Thymus (tissue), 14 donors: ENCODE measurements at places on chromosomes 4 and X.

GRCh38 chr4:77201857-77202256 is 44.9 kb downstream of the CCNG2 start:
- no peaks in the 10 kb centered on the region for H3K4me1 ChIP-seq
- no peak overlapping the region for H3K4me3 ChIP-seq
- no peaks in the 10 kb centered on the region for H3K27me3 ChIP-seq
- DNase-seq = no peak
- H3K27ac ChIP-seq = no peak overlapping the region

GRCh38 chrX:48703642-48704481 is 7.3 kb downstream of the SUV39H1 start:
- peaks cover 71% of the 10 kb centered on the region for H3K36me3 ChIP-seq
- DNase-seq = no peak
- H3K27me3 ChIP-seq = no peaks in the 10 kb centered on the region
- H3K4me1 ChIP-seq = no peaks in the 10 kb centered on the region
- no peak overlapping the region for H3K4me3 ChIP-seq

- no peak for DNase-seq
- H3K36me3 ChIP-seq = no peaks in the 10 kb centered on the region
- H3K27ac ChIP-seq = no peak overlapping the region
- H3K27me3 ChIP-seq = no peaks in the 10 kb centered on the region
- H3K4me1 ChIP-seq = no peaks in the 10 kb centered on the region
- no peak overlapping the region for H3K4me3 ChIP-seq
Measured at GRCh38 chr4:36747277-36748129, 466.1 kb downstream of the DTHD1 start.

- H3K27ac ChIP-seq = no peak overlapping the region
- no peak overlapping the region for H3K4me3 ChIP-seq
- H3K36me3 ChIP-seq = no peaks in the 10 kb centered on the region
- DNase-seq = no peak
- no peaks in the 10 kb centered on the region for H3K4me1 ChIP-seq
Measured at GRCh38 chr4:24806206-24806990, 11.0 kb downstream of the SOD3 start.

DNA sequence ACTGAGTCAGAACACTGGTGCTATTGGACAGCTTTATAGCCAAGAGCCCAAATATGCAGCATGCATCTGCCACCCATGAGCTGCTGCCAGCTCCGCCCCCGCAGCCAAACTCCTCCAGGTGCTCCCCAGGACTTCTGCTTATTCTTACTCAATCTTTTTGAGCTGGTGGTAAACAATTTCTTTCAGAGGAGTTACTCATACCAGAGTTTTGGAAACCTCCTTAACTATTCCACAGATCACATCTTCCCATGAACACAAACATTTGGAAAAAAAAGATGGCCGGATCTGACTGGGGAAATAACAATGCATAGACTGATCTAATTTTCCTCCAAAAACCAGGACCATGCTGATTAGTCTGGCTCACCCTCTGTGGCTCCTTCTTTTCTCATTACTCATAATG is 399.9 kb downstream of the GPM6A start:
- no peak overlapping the region for H3K4me3 ChIP-seq
- H3K27ac ChIP-seq = no peak overlapping the region
- DNase-seq = no peak
- H3K27me3 ChIP-seq = no peaks in the 10 kb centered on the region

- H3K4me3 ChIP-seq = no peak overlapping the region
- no peak for DNase-seq
- H3K27ac ChIP-seq = no peak overlapping the region
Measured at GRCh38 chr4:110799211-110799610, 176.3 kb upstream of the PITX2 start.

DNA sequence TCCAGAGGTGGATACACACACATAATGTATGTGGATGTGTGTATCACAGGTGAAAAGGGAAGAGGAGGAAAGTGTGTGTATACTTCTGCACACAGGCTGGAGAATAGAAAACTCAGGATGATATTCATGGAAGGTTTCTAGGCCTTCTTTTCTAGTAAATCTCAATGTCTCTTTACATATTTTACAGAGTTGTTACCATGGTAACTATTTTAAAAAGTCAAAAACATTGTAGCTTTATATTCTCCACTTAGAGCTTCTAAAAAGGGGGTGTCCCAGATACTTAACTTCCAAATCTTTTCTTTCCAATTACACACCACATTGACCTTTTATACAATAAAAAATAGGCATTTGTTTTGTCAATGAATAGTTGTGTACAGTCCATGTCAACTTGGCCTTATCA is 604.8 kb upstream of the LCORL start:
- no peaks in the 10 kb centered on the region for H3K36me3 ChIP-seq
- no peak overlapping the region for H3K27ac ChIP-seq
- H3K4me3 ChIP-seq = no peak overlapping the region
- no peaks in the 10 kb centered on the region for H3K4me1 ChIP-seq

DNA sequence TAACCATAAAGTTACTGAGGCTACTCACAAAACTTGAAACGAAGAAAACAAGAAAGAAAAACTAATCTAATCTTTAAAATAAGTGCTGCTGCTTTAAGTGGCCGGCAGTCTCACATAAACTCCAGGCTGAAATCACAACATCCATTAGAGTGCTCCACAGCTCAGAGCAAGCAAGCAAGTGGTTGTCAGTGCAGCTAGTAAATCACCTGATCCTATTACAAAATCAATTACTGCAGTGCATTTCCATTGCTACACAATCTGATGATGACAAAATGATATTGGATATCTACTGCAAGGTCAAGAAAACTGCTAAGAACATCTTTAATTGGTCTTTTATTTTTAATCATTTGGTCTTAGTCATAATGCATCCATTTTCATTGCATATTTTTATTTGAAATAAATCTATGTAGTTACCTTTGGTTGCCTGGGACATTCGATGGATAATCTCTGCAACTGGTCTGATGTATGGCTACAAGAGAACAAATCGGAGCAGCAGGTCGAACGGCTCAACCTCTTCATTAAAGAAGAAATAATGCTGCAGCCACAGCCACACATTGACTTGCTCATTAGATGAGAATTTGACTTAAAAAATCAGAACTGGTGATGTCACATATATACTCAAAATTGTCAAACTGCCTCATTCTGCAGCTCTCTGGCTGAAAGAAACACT is 87.7 kb downstream of the FBXW7 start:
- H3K27me3 ChIP-seq = no peaks in the 10 kb centered on the region
- no peak overlapping the region for H3K4me3 ChIP-seq
- H3K27ac ChIP-seq = no peak overlapping the region
- no peaks in the 10 kb centered on the region for H3K4me1 ChIP-seq

DNA sequence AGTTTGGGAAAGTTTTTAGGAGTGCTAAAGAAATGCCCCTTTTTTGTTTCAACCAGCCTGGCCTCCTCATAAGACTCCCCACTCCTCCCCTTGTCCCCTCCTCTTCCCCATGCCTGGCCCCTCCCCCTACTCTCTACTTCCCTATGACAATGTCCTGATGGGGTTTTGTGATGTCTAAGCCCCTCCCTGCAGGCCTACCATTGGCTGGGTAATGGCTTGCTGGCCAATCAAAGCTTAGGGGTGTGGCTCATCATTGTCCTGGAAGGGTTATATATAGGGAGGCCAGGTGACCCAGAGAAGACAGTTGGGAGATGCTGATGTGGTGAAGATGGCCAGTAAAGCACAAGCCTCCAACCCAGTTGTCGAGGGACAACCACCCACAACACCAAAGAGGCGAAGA is 48.2 kb upstream of the PASD1 start:
- no peaks in the 10 kb centered on the region for H3K27me3 ChIP-seq
- H3K4me3 ChIP-seq = no peak overlapping the region
- no peaks in the 10 kb centered on the region for H3K4me1 ChIP-seq
- no peak overlapping the region for H3K27ac ChIP-seq
- no peaks in the 10 kb centered on the region for H3K36me3 ChIP-seq
- DNase-seq = no peak

- DNase-seq = peak; percentile 2
- no peak overlapping the region for H3K4me3 ChIP-seq
- no peaks in the 10 kb centered on the region for H3K4me1 ChIP-seq
- H3K27ac ChIP-seq = no peak overlapping the region
Measured at GRCh38 chrX:95764972-95765451, 919.6 kb upstream of the DIAPH2 start.

GRCh38 chr4:575281-576141 is 584 bp downstream of the TMEM271 start:
- no peaks in the 10 kb centered on the region for H3K36me3 ChIP-seq
- peak overlapping the region; percentile 15 for H3K4me3 ChIP-seq
- peak; percentile 18 for DNase-seq
- no peaks in the 10 kb centered on the region for H3K4me1 ChIP-seq

- H3K27me3 ChIP-seq = no peaks in the 10 kb centered on the region
- no peak overlapping the region for H3K4me3 ChIP-seq
- DNase-seq = no peak
- no peaks in the 10 kb centered on the region for H3K4me1 ChIP-seq
- H3K36me3 ChIP-seq = no peaks in the 10 kb centered on the region
Measured at GRCh38 chrX:148914783-148915182, 414.4 kb downstream of the AFF2 start.

- no peak for DNase-seq
- H3K4me3 ChIP-seq = no peak overlapping the region
- H3K4me1 ChIP-seq = peaks cover 14% of the 10 kb centered on the region
Measured at GRCh38 chr4:151908734-151909497, 148.1 kb upstream of the GATB start.

- no peaks in the 10 kb centered on the region for H3K36me3 ChIP-seq
- no peaks in the 10 kb centered on the region for H3K27me3 ChIP-seq
- no peak overlapping the region for H3K4me3 ChIP-seq
- H3K27ac ChIP-seq = no peak overlapping the region
- H3K4me1 ChIP-seq = no peaks in the 10 kb centered on the region
- peak; percentile 10 for DNase-seq
Measured at GRCh38 chrX:106481341-106481740, 130.4 kb upstream of the RADX start.

- no peaks in the 10 kb centered on the region for H3K4me1 ChIP-seq
- H3K4me3 ChIP-seq = no peak overlapping the region
- H3K27me3 ChIP-seq = no peaks in the 10 kb centered on the region
- H3K27ac ChIP-seq = no peak overlapping the region
- DNase-seq = no peak
- no peaks in the 10 kb centered on the region for H3K36me3 ChIP-seq
Measured at GRCh38 chrX:15055146-15055930, 182.1 kb downstream of the MOSPD2 start.

GRCh38 chrX:155534800-155535199 is 76.4 kb upstream of the F8A3 start:
- H3K27me3 ChIP-seq = no peaks in the 10 kb centered on the region
- no peaks in the 10 kb centered on the region for H3K4me1 ChIP-seq
- no peaks in the 10 kb centered on the region for H3K36me3 ChIP-seq
- no peak overlapping the region for H3K4me3 ChIP-seq

DNA sequence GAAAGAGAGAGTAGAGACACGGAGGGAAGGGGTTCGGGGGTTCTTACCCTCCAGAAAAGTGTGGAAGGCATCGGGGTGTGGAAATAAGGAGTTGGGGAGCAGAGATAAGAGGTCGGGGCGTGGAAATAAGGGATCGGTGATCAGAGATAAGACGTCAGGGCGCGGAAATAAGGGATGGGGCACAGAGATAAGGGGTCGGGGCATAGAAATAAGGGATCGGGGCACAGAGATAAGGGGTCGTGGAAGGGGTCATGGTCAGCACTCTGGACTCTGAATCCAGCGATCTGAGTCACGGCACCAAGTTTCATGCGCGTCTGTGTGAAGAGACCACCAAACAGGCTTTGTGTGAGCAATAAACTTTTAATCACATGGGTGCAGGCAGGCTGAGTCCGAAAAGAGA is 119.1 kb downstream of the PCDH10 start:
- H3K4me1 ChIP-seq = no peaks in the 10 kb centered on the region
- no peak overlapping the region for H3K27ac ChIP-seq

- H3K36me3 ChIP-seq = no peaks in the 10 kb centered on the region
- no peak for DNase-seq
- no peak overlapping the region for H3K27ac ChIP-seq
Measured at GRCh38 chr4:78732332-78733104, 43.6 kb upstream of the BMP2K start.

DNA sequence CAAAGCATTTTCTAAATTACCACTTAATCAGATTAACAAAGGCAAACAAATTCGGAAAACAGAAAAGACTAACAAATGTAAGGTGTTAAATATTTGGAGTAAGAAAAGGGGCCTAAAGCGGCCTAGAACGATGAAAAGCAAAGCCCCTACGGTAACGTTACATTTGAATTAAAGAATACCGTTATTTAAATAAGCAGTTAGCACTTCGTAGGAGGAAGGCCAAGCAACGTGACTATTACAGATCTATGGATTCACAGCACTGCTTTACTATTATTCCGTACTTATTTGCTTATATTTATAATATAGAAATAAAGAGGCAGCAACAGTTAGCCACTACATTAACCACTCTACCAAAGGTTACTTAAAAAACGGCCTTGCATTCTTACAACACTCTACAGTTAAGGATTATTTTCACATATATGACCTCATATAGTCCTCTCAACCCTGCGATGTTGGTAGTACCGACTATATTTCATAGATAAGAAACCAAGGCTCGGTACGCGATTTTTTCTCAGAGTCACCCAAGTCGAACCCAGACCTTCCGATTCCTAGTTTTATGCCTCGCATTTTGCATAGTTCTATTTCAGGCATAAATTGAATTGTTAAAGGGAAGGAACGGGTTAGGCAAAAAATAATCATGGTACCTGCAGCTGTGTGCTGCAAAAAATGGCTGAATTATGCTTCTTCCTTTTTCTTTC is 2.9 kb downstream of the KLHL15 start:
- H3K27me3 ChIP-seq = peaks cover 11% of the 10 kb centered on the region
- no peaks in the 10 kb centered on the region for H3K36me3 ChIP-seq
- peak overlapping the region; percentile 44 for H3K27ac ChIP-seq
- DNase-seq = no peak
- H3K4me3 ChIP-seq = peak overlapping the region; percentile 55

DNA sequence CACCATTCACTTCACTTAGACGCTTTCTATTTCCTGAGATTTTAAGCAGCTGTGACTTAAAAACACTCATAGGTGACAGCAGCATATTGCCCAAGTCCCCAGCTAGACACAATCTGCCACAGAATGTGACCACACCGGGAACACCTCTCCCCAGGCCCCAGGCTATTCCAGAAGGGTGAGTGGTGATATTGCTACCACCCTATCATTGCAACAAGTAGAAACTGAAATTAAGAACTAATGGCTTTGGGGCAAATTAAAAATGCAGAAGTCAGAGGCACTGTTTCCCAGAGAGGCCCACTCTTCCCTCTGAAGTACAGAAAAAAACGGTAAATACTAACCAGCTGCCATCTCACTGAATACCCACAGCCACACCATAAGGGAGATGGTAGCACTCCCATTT is 35.0 kb downstream of the QDPR start:
- no peak for DNase-seq
- no peaks in the 10 kb centered on the region for H3K36me3 ChIP-seq
- no peak overlapping the region for H3K27ac ChIP-seq
- H3K4me1 ChIP-seq = peaks cover 13% of the 10 kb centered on the region

- H3K36me3 ChIP-seq = no peaks in the 10 kb centered on the region
- no peaks in the 10 kb centered on the region for H3K4me1 ChIP-seq
- no peak overlapping the region for H3K4me3 ChIP-seq
- H3K27me3 ChIP-seq = no peaks in the 10 kb centered on the region
- H3K27ac ChIP-seq = no peak overlapping the region
Measured at GRCh38 chrX:68503836-68504636, 5.2 kb downstream of the YIPF6 start.

GRCh38 chr4:26420913-26421312 is 69.4 kb downstream of the CCKAR start:
- peaks cover 31% of the 10 kb centered on the region for H3K36me3 ChIP-seq
- H3K27ac ChIP-seq = no peak overlapping the region
- H3K27me3 ChIP-seq = no peaks in the 10 kb centered on the region
